A549 treated with GW870086 at 1 μM for 4 hours (cell line): ENCODE measurements at places on chromosomes 4 and X. TPM values are rescaled to one million over a fixed set of nuclear protein-coding genes. Genes with fewer than 3 reads are reported as not detected.

The IRF2 gene
- total RNA-seq, result 8.9 to 10.1 TPM (median 9.2 TPM) in 5 replicates

The PDE5A gene
- total RNA-seq, result 0.21 to 0.69 TPM (median 0.43 TPM) in 5 replicates

The F8 gene
- total RNA-seq, result 4.0 to 4.9 TPM (median 4.3 TPM) in 5 replicates

The RAB41 gene
- not detected in 5 replicates for total RNA-seq

The BMPR1B gene
- total RNA-seq, result 4.5 to 7.4 TPM (median 6.4 TPM) in 5 replicates

The AMTN gene
- total RNA-seq, result not detected in 5 replicates

The DUSP21 gene
- not detected in 5 replicates for total RNA-seq

The RLIM gene
- 12.3 to 18.5 TPM (median 16.9 TPM) in 5 replicates for total RNA-seq

The NKX6-1 gene
- 0.33 to 0.46 TPM (median 0.36 TPM) in 5 replicates for total RNA-seq

The VEGFD gene
- total RNA-seq, result 0.27 to 0.42 TPM (median 0.29 TPM) in 5 replicates

The L1CAM gene
- 16.7 to 20.3 TPM (median 17.5 TPM) in 5 replicates for total RNA-seq

The PNMA3 gene
- 0.13 to 0.27 TPM (median 0.16 TPM) in 5 replicates for total RNA-seq

The TMEM150C gene
- total RNA-seq, result 0.87 to 1.3 TPM (median 1.2 TPM) in 5 replicates

The RBPJ gene
- total RNA-seq, result 9.4 to 14.4 TPM (median 12.3 TPM) in 5 replicates

The NPY2R gene
- 0.03 TPM in 2 of 5 replicates, not detected in the others for total RNA-seq

The FGF13 gene
- 0.07 TPM in 1 of 5 replicates, not detected in the others for total RNA-seq

The TLR1 gene
- total RNA-seq, result 0.19 to 0.37 TPM (median 0.30 TPM) in 4 of 5 replicates, not detected in the other

The MAGEA11 gene
- total RNA-seq, result 0.07 TPM in 1 of 5 replicates, not detected in the others

The CT83 gene
- not detected in 5 replicates for total RNA-seq

The KLKB1 gene
- total RNA-seq, result not detected in 5 replicates

The DOK7 gene
- total RNA-seq, result 0.27 to 1.1 TPM (median 0.44 TPM) in 5 replicates

The MED14 gene
- 16.8 to 25.1 TPM (median 21.3 TPM) in 5 replicates for total RNA-seq

The GABRE gene
- total RNA-seq, result 19.7 to 27.3 TPM (median 26.2 TPM) in 5 replicates

The F9 gene
- total RNA-seq, result not detected in 5 replicates

The YIPF7 gene
- total RNA-seq, result not detected in 5 replicates

The HPGD gene
- total RNA-seq, result 64.2 to 73.3 TPM (median 70.6 TPM) in 5 replicates

The CENPVL2 gene
- total RNA-seq, result not detected in 5 replicates

The ITGB1BP2 gene
- total RNA-seq, result 0.81 to 1.2 TPM (median 0.88 TPM) in 5 replicates

The MND1 gene
- 12.7 to 16.5 TPM (median 13.3 TPM) in 5 replicates for total RNA-seq

The MAGEB6 gene
- total RNA-seq, result not detected in 5 replicates

The CYSLTR1 gene
- not detected in 5 replicates for total RNA-seq
